ENCODE measurements at places on chromosomes 16 and 17.

GRCh38 chr16:84583995-84584394, 33.9 kb downstream of the COTL1 start:
- DNase-seq = no peak

DNA sequence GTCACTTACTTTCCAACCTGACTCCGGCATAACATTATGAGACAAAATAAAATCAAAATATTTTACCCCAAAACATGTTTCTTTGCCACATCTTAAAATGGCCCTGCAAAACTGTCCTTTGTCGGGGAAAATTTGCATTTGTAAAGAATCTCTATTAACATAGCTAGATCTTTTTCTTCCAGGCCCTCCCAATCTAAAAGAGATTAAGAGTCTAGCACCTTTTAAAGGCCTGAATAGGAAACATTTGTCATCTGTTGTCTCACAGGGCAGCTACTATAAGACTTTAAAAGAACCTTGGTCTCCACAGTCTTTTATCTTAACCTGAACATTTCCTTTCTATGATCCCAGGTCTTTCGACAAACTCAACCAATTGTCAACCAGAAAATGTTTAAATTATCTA, 18.1 kb upstream of the DHRS7B start:
- no peak for DNase-seq

DNA sequence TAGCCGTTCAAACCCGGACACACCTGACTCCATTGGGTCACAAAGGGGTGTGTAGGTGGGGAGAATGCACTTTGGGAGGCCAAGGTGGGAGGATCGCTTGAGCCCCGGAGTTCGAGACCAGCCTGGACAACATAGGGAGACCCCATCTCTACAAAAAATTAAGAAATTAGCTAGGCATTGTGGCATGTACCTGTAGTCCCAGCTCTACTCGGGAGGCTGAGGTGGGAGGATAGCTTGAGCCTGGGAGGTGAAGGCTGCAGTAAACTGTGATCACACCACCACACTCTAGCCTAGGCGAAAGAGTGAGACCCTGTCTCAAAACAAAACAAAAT, 942 bp upstream of the PHOSPHO1 start:
- DNase-seq = no peak

DNA sequence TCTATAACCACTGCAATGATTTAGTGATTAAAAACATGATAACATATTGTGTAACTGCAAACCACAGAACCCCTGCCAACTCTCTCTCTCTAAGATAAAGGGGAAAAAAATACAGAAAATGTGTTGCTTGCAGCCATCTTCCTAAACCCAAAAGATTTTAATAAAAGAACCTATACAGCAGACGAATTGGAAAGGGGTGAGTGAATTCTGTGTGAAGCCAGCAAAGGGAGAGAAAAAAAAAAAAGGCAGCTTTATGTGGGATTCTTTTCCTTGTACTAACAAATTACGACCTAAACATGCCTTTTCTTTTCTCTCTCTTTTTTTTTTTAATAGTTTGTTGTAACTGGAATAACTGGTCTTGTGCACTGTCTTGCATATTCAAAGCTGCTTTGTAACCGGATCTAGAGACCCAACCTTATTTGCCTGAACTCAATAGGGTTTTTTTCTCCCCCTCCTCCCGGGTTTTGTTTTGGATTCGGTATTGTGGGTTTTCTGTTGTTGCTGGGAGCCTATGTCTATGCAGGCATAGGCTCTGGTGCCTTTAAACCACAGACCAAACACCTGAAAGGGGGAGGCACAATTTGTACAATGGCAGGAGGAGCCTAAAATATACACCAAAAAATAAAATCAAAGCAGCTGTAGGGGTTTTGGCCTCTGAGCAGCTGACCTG, 7.0 kb upstream of the ZFHX3 start:
- DNase-seq = no peak

- no peak for DNase-seq
Observed at GRCh38 chr16:10535461-10535860, 44.9 kb downstream of the EMP2 start.

GRCh38 chr16:85673529-85674417, 15.0 kb downstream of the GINS2 start:
- no peak for DNase-seq

- no peak for DNase-seq
Observed at GRCh38 chr16:88716201-88716600, 9.9 kb downstream of the CTU2 start.

DNA sequence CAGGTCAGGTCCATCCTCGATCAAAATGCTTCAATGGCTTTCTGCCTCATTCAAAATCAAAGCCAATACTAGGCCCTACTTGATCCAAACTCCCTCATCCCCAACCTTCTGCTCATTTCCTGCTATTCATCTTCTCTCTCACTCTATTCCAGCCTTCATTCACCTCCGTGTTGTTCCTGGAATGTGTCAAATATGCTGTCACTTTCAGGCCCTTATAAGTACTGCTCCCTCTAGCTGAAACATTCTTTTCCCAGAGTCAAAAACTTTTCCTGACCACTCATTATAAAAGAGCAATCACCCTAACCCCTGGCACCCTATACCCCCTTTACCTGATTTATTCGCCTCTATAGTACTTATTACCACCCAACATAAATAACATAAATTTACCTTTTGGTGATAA, 303.7 kb upstream of the PMFBP1 start:
- no peak for DNase-seq

- DNase-seq = no peak
Observed at GRCh38 chr16:19817875-19818274, 66.8 kb downstream of the GPRC5B start.

DNA sequence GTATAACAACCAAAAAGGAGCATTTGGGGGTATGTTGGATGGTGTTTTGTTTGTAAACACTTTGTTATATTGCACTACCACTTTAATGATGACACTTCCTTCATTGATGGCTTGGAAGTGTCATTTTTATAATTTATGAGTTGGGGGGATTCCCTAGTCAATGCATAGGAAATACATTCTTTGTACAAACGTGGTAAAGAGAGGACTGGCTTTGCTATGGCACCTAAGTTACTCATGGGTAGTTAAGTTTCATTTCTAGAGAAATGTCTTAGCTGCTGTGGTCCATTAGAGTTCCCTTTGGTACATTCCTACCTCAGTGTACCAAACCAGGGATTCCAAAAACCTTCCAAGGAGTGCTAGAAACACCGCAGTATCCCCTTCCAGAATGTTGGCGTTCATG, 63.7 kb upstream of the CMIP start:
- DNase-seq = no peak

DNA sequence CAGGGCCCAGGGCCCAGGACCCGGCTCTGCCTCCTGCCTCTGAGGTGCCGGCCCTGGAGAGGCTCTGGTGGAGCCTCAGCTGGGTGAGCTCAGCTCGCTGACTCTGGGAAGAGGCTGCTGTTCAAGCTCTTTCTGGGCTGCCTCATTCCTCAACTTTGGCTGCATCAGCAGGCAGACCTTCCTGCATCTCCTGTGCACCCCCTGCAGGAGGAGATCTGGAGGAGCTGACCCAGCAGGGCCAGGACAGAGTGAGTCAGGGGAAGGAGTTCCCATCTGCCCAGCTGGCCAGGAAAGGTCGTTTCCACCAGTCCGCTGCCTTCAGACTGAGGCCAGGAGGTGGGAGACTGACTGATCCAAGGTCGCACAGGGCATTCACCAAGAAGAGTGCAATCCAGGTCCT, 10.7 kb downstream of the CRHR1 start:
- no peak for DNase-seq

DNA sequence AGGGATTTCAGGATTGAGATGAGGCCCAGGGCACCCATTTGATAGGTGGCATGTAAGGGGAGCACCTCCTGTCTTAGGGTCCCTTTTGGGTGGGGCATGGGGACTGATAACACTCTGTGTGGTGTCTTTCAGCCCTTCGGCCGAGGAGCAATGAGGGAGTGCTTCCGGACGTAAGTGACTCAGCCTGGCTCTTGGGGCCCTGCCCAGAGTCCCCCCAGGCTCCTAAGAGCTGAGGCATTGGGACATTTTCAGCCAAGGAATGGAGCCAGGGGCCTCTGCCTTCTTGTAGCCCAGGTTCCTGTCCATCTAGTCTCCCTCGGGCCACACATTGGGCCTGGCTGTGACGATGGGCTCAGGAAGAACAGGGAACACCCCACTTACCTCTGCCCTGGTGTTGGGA, 44.4 kb downstream of the EEF2K start:
- no peak for DNase-seq

Measured in muscle of arm (tissue), 14 donors.